ENCODE measurements at places on chromosomes 12 and 14.

DNA sequence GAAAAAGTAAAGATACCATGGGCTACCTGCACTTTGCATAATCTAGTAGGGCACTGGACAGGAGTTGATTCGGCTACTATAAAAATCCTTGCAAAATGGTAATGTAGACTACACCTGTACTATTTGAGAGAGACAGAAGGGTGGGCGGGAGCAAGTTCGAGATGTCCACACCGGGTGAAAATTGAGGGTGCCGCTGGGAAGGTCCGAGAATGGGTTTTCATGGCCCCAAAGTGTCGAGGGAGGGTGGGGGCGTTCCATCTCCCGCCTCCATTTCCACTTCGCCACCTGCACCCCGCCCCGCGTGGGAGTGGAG lies 648 bp downstream of the SNX6 start:
- no peak for DNase-seq

DNA sequence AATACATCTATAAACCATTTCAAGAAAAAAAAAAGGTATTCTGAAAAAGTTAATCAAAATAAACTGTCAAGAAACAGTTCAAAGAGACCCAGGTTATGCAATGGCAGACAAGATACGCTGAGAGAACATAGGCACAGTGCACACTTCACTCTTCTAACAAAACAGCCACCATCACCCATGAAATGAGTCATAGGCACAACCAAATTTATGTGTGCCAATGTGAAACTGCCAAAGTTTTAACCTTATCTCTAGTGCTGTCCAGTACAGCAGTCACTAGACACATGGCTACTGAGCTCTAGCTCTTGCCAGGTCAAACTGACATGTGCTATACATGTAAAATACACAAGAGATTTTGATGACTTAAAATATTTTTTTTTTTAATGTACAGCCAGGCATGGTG lies 1.4 kb downstream of the CEP128 start:
- no peak for DNase-seq

GRCh38 chr14:28130610-28131284 lies 635.8 kb upstream of the FOXG1 start:
- DNase-seq = peak; percentile 7

GRCh38 chr12:124537525-124538193 lies 29.8 kb downstream of the NCOR2 start:
- no peak for DNase-seq

GRCh38 chr14:100677554-100678468 lies 48.9 kb upstream of the DLK1 start:
- DNase-seq = no peak

- no peak for DNase-seq
These were observed 18.9 kb upstream of the CD27 start for GRCh38 chr12:6425590-6426531.

- peak; percentile 68 for DNase-seq
These were observed at the start of gene TMCC3 for GRCh38 chr12:94650143-94651056. TSS of gene TMCC3 (minus strand) at chr12:94650557. CDS start at chr12:94650430, 127 bp downstream.

GRCh38 chr12:116666305-116666673 lies 71.6 kb downstream of the SPRING1 start:
- DNase-seq = no peak

Measured in retina (tissue), 1 donor.